Cortex of kidney (tissue), 1 donor: ENCODE measurements at places on chromosomes 5 and 9.

DNA sequence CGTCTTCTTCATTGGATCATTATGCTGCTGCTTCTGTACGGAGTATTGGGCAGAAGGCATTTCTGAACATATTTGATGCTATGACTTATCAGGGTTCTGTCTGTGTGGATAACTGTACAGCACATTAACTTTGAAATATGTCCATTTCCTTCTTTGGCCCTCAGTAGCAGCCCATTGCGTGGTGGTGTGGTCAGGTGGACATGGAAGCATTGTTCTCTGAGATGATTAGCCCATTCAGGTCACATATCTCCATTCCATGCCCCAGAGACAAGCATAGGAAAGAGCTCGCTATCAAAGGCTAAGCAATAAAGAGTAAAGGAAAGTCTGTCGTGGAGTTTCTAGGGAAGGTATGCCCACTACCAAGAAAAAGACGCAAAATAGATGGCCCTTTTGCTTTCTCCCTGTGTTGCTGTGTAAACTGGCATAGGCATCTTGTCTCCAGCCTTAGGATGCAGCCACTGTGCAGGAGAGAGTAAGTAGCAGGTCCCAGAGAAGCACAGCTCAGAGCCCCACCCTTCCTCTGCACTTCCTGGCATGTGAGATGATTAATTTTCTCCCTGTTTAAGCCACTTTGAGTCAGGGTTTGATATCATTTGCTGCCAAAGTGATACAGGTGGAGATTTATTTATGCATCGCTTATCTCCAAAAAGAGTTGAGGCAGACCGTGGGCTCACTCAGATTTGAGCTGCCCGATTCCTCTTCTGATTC is 221.9 kb downstream of the PDZD2 start:
- no peak for DNase-seq

- no peak for DNase-seq
Observed at GRCh38 chr9:107018861-107019545, 156.0 kb downstream of the ZNF462 start.

- DNase-seq, result no peak
Observed at GRCh38 chr5:6321078-6321477, 57.3 kb downstream of the MED10 start.

DNA sequence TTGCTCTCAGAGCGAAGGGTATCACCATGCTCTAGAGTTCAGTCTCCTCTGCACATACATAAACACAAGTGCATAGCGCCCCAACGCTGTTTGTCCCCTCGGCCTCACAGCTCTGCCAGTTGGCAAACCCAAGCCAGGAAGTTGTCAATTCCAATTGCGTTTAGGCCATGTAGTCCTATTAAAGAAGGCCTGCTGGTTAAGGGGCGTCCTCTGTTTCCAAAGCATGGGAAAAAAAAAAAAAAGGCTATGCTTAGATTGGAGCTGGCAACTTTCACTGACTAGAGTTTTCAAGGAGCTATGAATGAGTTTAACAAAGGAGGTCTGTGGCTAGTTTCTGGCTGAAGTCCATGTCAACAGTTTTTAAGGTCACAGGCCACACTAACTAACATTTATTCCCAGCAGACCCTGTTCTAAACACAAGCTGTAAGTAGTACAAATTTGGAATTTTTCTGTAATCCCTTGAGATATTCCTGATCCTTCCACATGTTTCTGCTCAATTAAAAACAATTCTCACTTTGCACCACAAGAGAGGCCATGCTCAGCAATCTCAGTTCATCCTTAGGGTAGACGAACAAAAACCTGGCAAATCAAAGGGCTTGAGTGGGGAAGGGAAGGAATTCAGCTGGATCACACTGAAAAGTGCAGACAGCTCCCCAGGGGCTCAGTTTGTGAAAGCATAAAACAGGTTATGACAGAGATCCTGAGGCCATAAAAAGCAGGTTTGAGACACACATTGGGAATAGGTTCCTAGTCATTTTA is 187.7 kb downstream of the DENND1A start:
- DNase-seq, result no peak

GRCh38 chr9:113634596-113635515 is 171.3 kb downstream of the RGS3 start:
- no peak for DNase-seq

GRCh38 chr5:177412603-177413233 is 3.4 kb upstream of the F12 start:
- no peak for DNase-seq

GRCh38 chr9:16057541-16057940 is 504.7 kb downstream of the CCDC171 start:
- no peak for DNase-seq

GRCh38 chr9:106590759-106591505 is 272.0 kb upstream of the ZNF462 start:
- DNase-seq, result no peak

GRCh38 chr9:95721061-95721531 is 154.4 kb upstream of the ERCC6L2 start:
- DNase-seq, result no peak

GRCh38 chr5:179926657-179927056 is 19.0 kb upstream of the TBC1D9B start:
- no peak for DNase-seq

DNA sequence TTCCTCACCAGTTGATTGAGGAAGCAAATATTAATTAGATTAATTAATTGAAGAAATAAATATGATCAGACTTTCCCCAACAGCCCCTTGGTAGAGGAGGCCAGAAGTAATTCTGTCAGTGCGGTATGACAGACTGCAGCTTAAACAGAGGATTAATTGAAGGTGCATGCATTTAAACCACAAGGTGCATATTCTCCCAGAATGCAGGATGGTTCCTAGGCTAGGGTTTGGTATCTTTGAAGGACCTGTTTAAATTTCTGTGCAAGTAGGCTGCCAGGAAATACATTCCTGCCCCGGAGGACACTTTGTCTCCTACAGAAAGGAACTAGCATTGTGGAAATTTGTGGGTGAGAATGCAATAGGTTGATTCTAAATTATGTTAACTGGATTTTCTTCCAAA is 50.5 kb upstream of the PALM2AKAP2 start:
- DNase-seq, result no peak
